ENCODE measurements at places on chromosomes 7 and 10.

GRCh38 chr10:88670497-88670896 lies 6.3 kb downstream of the LIPF start:
- DNase-seq, result no peak

GRCh38 chr10:72250666-72251065 lies 23.1 kb upstream of the DDIT4 start:
- no peak for DNase-seq

DNA sequence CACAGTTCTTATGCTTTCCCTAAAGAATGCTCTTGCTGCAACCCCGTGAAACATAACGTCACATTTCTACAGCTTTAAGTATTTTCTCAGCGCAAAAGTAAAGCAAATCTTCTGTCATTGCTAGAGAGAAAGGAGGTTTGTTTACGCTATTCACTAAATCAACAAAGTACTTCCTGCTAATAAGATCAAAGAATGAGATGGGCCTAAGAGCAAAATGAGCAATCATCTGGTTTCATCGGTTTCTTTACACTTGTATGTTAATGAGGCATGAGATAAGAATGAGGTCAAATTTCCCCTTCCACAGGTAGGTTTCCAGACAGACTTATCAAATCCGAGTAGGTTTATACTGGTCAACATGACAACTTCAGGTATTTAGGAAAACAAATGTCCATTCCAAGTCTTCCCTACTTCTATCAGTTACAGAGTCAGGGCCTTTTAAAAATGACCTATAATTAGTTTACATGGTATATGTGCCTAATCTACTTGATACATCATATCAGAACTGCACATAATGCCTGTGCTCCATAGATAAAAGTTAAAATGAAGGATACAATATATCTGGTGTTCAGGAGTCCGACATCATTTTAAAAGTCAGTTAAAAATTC lies 8.4 kb downstream of the USP6NL start:
- DNase-seq, result no peak

GRCh38 chr10:47248386-47249090 lies 51.5 kb upstream of the GDF10 start:
- DNase-seq, result no peak

- no peak for DNase-seq
These were observed 33.6 kb upstream of the LMTK2 start for GRCh38 chr7:98073047-98073446.

DNA sequence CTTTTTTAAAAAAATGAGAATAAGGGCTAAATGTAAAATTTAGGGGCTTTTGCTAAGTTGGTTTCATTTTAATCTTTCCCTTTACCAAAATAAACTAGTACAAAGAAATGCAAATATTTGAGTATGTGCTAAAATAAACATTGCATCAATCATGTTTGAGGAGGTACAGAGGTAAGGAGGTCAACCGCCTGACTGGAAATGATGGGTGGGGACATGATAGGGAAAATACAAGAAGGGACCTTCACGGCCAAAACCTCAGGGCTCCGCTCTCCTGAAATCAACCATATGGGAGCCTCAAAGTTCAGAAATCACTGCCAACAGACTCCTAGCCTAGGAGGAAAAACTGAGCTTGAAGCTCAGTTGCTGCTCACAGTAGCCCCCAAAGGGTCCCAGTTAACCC lies 207.6 kb downstream of the AHR start:
- DNase-seq, result no peak

DNA sequence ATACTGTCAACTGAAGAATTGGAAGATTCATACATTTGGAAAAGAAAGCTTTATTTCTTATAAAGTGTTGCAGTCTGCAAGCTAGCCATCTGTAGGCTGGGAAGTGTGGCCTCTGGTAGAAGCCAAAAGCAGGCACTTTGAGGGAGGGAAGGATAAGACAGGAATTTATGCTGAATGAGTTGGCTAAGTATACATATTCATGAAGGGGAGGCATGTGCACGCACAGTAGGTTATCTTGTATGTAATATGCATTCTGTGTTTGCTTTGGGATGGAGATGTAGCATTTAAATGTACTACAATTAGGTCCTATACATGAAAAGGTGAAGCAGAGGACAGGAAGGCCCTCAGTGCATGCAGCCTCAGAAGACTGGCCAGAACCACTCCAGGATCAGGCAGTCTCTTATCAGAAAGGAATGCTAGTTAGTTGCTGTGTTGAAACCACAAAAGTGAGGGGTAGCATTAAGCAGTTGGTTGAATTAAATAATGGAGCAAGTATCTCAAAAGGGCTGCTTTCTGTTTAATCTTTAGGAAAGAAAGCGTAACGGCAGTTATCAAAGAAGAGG lies 40.9 kb downstream of the MYO3A start:
- DNase-seq, result no peak

DNA sequence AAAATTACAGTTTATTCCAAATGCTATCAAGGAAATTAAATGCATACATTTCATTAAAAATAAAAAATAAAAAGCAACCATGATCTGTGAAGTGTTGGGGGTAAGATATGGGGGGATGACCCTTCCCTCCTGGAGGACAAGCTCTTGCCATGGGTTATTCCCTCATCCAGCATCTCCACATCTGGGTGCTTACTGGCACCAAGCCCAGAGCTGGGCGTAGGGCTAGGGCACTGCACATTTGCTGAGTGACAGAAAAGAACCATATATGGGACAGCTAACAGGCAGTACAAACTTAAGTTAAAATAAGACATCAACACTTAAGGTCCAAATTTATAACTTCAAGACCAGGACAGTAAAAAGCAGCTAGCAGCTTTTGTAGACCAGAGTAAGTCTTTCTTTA lies 10.2 kb downstream of the CCDC6 start:
- DNase-seq, result no peak

DNA sequence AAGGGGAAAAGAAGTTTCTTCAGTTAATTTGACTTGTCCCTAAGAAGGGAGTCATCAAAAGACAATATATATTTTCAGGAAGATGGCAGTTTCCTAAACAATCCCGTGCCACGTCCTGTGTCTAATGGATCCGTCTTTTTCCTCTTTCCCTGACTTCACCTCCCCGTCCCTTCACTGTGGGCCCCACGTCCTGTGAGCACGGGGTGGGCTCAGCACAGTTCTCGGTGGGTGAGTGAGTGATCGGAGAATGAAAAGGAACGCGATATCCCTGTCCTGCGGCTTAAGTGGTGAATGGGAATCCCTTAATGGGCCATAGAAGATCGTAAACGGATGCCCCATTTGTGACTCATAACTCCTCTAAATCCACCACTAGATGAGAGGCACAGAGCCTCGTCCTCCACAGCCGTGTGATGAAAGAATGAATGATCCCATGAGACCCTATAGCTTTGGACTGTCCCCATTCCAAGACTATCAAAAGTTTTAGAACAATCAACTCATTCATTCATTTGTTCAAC lies 63.5 kb upstream of the PITRM1 start:
- DNase-seq, result no peak

DNA sequence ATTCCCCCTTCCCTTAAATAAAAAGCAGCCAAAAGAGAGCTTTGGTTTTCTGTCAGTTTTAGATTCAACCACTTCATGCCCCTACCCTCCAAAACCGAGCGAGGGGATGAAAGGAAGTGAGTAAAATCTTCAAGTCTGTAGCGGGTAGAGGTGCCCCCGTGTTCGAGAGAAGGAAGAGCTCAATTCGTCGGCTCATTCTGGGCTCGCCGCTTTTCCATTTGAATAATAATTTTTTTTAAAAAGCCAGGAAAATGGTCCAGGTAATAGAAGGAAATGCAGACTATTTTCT lies 436.2 kb upstream of the GALNT17 start:
- DNase-seq, result no peak
